Activated effector memory CD4-positive, alpha-beta T cell treated with Interleukin-2 at 50 U/mL for 16 hours (primary cell): ENCODE measurements at places on chromosomes 3 and 15.

DNA sequence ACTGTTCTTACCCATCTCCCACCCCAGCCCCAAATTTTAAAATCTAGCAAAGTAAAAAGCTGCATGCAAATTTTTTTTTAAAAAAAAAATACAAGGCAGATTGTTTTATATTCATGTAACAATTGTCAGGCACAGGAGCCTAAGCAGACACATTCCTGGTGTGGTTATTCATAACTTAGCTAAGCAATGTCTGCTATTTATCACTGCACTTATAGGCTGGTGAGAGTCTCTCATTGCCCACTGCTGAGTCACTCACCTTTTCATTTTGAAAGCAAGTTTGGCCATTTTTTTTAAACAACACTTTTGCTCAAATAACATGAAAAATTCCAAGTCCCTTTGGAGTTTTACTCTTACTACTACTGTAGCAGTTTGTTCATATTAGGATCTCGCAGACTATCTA is 413.9 kb downstream of the RBMS3 start:
- no peak for DNase-seq

DNA sequence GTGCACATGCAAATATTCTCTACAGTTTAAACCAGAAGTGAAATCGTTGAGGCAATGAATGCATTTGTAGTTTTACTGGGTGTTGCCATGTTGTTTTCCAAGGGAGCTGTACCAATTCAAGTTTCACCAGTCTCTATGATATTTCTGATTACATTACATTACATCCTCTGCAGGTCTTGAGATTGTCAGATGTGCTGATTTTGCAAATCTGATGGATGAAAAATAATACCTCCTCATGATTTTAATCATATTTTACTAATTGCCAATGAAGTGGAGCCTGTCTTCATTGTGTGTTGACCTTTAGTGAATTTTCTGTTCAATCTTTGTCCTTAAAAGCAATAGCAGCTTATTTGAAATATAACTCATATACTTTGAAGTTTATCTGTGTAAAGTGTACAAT is 282.4 kb downstream of the NR2F2 start:
- DNase-seq, result no peak

DNA sequence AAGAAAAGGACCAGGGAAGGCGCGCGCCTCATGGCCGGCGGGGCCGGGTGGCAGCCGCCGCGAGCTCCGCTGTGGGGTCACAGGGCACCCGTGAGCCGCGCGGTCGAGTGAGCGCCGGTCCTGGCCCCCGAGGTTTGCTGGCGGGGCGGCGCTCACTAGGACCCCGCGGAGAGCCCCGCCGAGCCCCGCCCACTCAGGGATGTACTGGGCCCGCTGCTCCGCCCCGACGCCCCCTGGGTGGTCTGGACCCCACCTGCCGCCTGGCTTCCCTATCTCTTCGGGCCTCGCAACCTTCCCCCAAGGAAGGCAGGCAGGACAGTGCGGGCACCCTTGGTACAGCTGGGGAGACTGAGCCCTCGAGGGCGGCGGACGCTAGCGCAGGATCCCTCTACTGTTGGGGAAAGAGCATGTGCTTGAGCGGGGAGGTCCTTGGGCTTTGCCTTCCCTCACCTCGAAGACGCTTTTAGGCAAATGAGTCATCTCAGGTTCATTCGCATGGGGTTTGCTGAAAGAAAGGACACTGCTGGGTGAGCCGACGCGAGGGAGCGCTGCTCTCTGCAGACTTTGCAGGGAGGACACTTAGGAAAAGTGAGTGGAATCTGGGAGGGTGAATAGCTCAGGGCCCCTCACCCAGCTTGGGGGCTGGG is at the start of gene CHRNB4:
TSS of gene CHRNB4 (minus strand) at position 109 of the 647 bp plus-strand sequence. CDS start at position 32, 77 bp downstream.
- DNase-seq, result no peak

- DNase-seq, result no peak
Measured at GRCh38 chr3:31043184-31043819, 148.8 kb upstream of the GADL1 start.

GRCh38 chr3:148954981-148955380 is 36.4 kb upstream of the GYG1 start:
- DNase-seq, result no peak

GRCh38 chr3:66997560-66998112 is 471 bp upstream of the KBTBD8 start:
- no peak for DNase-seq

DNA sequence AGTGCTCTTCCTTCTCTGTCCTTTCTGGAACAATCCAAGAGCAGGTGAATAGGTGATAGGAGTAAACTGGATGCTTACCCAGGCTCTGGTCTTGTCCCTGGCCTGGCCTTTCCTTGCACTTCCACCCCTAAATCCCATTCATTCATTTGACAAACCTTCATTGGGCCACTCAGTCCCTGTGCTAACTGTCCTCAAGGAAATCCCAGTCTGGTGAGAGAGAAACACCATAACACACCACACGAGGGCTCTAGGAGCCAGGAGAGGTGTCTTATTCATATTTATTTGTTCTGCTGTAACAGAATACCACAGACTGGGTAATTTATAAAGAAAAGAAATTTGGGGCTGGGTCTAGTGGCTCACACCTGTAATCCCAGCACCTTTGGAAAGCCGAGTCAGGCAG is 22.8 kb downstream of the EFCC1 start:
- DNase-seq, result no peak

- DNase-seq, result peak; percentile 45
Measured at GRCh38 chr15:91032919-91033803, 10.8 kb upstream of the VPS33B start.

GRCh38 chr3:13533885-13534301 is 15.0 kb upstream of the FBLN2 start:
- no peak for DNase-seq

GRCh38 chr15:99187936-99188335 is 61.4 kb downstream of the TTC23 start:
- DNase-seq, result no peak

DNA sequence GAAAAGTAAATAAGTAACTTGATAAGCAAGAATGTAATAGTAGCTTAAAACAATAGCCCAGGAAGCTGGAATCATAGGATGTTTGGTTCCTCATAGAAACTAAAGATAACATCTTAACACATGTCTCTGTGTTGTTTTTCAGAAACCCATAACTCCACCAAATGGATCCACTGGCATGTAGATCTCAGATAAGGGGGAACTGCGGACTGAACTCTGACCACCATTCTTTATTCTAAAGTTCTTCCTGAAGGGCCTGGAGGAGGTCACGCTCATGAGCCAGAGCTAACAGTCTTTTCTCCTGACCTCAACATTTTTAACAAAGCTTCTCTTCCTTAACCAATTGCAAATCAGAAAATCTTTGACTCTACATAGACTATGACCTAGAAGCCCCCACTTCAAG is 101.9 kb downstream of the SOX14 start:
- DNase-seq, result no peak

GRCh38 chr3:190586631-190587011 is 72.7 kb downstream of the IL1RAP start:
- DNase-seq, result no peak

- peak; percentile 57 for DNase-seq
Measured at GRCh38 chr15:90059208-90059985, 42.9 kb downstream of the IDH2 start.

DNA sequence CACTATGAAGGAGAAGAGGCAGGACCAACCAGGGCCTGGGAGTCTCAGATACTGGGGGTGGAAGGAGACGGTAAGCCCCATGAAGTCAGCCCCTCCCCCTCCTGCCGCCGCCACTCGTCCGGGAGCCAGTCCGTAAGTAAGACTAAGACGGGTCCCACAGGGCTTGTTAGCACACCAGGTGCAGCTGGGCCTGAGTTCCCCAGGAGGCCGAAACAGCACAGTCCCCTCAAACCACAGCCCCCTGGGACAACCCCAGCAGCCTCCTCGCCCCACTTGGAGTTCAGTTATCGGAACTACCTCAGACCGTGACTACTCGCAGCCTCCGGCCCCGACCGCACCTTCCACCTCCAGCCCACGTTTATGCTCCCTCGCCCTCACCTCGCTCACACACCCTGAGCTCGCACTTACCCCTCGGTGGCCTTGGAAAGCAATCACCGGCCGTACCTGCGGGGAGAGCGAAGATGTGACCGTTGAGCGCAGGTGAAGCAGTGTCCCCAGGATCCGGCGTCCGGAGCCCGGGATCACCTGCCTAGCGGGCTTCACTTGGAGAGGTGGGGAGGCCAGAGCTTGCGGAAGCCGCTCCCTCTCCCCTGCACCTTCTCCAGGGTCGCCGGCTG is 557 bp downstream of the ELL3 start:
- DNase-seq, result no peak

GRCh38 chr3:111864821-111865656 is 6.0 kb downstream of the PHLDB2 start:
- DNase-seq, result no peak

DNA sequence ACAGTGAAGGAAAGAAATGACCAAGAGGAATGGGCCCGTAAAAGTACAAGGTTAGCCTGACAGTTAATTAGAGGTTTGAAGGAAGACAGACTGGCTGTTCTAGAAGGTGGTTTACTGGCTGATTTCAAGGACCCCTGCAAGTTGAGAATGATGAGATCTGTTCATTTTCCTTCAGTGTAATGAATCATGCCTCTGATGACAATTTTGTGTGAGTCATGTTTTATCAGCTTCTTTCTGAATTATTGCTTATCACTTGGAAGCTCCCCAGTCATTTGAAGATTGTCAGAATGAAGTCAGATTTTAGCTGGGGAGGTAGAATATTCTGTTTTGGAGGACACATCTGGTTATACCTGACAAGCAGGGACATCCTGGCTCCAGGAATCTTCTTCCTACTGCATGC is 50.6 kb downstream of the DRD3 start:
- no peak for DNase-seq

DNA sequence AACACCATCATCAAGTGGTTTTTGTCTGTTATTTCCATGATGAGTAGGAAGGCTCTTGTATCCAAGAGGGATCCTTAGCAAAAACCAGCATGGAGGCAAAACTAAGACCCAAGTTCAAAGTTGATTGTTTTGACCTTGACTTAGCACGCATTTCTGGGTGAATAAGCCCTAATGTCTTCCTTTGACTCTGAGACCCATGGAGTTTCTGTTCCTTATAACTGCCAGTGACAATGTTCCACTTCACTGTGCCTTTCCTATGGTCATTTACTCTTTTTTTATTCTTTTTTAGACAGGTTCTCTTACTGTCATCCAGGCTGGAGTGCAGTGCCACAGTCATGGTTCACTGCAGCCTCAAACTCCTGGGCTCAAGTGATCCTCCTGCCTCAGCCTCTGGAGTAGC is 118.2 kb upstream of the MRPL3 start:
- DNase-seq, result no peak

GRCh38 chr3:125043599-125044151 is 12.1 kb downstream of the HEG1 start:
- no peak for DNase-seq

DNA sequence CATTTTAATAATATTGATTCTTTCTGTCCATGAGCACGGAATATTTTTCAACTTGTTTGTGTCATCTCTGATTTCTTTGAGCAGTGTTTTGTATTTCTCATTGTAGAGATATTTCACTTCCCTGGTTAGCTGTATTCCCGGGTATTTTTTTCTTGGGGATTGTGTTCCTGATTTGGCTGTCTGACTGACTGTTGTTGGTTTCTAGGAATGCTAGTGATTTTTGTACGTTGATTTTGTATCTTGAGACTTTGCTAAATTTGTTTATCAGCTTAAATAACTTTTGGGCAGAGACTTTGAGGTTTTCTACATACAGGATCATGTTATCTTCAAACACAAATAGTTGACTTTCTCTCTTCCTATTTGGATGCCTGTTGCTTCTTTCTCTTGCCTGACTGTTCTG is 418.8 kb upstream of the ALCAM start:
- no peak for DNase-seq

GRCh38 chr3:18428991-18429745 is 4.0 kb upstream of the SATB1 start:
- DNase-seq, result no peak

DNA sequence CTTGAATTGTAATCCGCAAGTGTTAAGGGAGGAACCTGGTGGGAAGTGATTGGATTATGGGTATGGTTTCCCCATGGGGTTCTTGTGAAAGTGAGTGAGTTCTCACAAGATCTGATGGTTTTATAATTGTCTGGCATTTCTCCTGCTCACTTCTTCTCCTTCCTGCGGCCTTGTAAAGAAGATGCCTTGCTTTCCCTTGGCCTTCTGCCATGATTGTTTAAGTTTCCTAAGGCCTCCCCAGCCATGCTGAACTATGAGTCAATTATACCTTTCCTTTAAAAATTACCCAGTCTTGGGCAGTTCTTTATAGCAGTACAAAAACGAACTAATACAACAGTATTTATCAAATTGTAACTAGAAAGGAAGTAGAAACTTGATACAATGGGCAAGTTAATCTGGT is 31.9 kb downstream of the IFT57 start:
- no peak for DNase-seq

- DNase-seq, result no peak
Measured at GRCh38 chr3:73591286-73591800, 33.4 kb downstream of the PDZRN3 start.

DNA sequence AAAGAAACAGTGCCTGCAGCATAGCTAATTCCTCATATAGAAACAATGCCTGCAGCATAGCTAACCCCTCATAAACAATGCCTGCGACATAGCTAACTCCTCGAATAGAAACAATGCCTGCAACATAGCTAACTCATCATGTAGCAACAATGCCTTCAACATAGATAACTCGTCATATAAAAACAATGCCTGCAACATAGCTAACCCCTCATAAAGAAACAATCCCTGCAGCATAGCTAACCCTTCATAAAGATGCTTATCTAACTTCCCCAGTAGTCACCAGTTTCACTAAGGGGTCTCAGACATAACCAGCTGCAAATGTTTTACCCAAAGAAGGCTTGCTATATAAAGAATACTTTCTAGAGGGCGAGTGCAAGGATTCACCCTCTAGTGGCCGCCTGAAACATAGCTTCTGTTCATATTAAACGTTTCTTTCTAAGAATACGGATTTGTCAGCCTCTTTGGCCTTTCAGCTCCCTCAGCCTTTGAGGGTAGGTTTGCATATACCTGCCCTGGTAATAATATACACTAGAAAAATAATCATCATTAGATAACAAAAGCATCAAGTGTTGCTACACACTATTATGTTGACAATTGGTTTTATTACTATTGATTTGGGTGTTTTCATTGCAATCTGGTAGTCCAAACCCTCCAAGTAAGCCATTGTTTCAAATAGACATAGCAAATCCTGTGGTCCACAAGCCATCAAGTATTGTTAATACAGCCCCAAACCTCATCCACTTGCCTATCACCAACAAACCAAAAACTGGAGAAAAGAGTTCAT is 44.4 kb upstream of the FAN1 start:
- no peak for DNase-seq

- DNase-seq, result no peak
Measured at GRCh38 chr3:144501467-144501866, 529.8 kb downstream of the DIPK2A start.

DNA sequence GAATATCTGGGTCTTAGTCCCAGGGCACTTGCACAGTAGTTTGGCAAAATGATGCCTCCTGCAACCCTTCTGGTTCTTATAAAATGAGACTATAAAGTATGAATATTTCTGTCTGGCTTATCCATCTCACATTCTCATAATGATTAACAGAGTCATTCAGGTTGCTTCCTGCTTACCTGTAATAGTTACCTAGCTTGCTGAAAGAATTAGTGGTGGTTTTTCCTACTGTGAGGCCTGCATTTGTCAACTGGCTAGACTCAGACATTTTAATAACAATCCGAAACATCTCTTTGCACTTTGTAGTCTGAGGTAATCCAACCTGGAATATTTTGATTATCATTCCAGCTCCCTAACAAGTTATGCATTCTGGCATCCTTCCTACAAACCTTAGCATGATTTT is 75.6 kb upstream of the POU1F1 start:
- no peak for DNase-seq
